ENCODE measurements at places on chromosomes 11 and 22.

DNA sequence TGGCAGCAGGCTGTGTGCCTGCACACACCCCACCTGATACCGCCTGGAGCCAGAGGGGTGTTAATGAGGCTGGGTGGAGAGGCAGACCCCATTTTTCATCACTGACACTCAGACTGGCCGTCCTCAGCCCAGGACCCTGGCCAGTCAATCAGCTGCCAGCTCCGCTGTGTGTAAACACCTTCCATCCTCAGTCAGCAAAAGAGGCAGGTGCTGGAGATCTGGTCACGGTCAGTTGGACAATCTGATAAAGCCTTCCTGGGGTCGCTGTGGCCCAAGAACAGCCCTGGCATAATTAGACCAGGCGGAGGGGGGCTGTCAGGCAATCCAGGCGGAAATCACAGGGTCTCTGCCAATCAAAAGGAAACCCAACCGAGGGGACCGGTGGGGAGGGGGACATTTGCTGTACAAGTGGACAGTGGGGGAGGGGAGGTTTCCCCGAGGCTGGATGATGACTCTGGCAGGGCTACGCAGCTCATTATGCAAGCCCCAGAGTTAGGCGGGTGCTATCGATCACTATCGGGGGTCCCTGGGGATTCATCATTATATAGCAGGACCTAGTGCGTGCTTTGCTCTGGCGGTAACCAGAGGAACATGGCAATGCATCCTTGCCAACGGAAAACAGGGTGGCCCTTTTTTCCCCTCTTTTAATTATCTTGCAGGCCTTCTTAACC is 72.9 kb downstream of the ABTB2 start:
- peak; percentile 24 for DNase-seq

- no peak for DNase-seq
These were observed 19.9 kb downstream of the BID start for GRCh38 chr22:17754233-17754925.

- no peak for DNase-seq
These were observed 61.8 kb upstream of the WNT7B start for GRCh38 chr22:46038516-46039430.

- no peak for DNase-seq
These were observed 785 bp upstream of the SUSD2 start for GRCh38 chr22:24180316-24181087.

- DNase-seq, result no peak
These were observed 256.9 kb upstream of the PITPNB start for GRCh38 chr22:28175730-28176492.

- no peak for DNase-seq
These were observed 56.4 kb upstream of the NNMT start for GRCh38 chr11:114239753-114240161.

- DNase-seq, result no peak
These were observed 89.1 kb upstream of the MTNR1B start for GRCh38 chr11:92880381-92880780.

DNA sequence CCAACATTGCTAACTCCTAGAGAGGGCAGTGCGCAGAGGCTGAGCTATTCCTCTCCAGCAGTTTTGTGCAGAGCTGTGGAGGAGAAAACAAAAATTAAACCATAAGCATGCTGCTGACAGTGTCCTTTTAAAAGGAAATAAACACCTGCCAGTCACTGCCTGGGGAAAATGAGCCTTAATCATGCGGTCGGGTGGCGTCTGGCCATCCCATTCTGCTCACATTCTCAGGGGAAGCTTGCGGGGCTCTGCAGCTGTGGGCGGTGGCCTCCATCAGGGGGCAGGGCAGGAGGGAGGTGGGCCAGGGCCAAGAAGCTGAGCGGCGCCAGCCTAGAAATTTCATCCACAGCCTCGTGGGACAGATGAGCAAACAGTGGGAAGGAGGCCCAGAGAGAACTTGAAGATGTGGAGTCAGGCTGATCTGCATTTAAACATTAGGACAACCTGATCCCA is 71.0 kb upstream of the TP53I11 start:
- DNase-seq, result no peak

DNA sequence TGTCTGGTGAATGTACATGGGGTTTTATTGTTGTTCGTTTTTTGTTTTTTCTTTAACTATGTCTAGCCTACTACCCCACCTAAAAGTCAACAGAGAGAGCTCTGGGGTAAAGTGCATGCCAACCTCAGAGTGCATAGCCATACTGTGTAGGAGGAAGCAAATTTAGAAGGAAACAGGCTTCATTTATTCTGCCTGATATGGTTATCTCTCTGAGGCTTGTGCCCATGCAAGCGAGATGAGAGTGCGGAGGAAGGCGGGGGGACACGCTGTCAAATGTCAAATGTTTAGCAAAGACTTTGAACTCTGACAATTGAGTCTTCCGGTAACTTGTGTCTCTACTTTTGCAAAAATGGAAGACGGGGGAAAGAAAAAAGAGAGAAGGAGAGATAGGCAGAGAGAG is 295.5 kb downstream of the ETS1 start:
- no peak for DNase-seq

DNA sequence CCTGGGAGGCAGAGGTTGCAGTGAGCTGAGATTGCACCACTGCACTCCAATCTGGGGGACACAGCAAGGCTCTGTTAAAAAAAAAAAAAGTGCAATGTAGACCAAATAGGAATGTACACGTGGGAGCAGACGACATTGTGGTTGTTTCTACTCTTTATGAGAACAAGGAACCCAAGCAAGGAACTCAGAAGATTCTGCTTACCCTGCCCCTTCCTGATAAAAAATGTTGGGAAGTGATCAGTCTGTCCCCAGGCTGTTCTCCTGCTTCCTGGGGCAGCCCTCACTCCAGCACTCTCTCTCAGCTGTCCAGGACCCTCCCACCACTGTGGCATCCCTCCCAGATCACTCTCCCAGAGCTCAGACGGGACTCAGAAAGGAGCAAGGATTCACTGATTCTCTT is 31.8 kb downstream of the SLCO2B1 start:
- no peak for DNase-seq

DNA sequence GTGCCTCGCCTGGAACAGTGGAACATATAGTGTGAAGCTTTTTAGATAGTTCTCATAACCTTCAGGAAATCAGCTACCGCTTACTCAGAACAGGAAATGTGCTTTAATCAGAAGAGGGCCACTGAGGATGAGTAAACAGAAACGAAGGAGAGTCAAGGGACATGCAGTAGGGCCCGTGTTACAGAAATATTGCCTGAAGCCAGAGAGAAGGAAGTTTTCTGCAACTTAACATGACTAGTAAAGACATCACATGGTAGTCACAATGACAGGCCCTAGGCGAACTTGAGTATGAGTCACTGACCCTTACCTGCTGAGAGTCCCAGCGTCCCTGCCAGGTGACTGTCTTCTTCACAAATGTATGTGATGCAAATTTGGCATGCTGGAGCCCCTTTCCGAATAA is 39.4 kb downstream of the CARD18 start:
- no peak for DNase-seq

- DNase-seq, result no peak
These were observed 32.2 kb downstream of the C2CD3 start for GRCh38 chr11:74138572-74138971.

GRCh38 chr11:110093407-110094297 is 460 bp downstream of the ZC3H12C start:
- DNase-seq, result no peak

DNA sequence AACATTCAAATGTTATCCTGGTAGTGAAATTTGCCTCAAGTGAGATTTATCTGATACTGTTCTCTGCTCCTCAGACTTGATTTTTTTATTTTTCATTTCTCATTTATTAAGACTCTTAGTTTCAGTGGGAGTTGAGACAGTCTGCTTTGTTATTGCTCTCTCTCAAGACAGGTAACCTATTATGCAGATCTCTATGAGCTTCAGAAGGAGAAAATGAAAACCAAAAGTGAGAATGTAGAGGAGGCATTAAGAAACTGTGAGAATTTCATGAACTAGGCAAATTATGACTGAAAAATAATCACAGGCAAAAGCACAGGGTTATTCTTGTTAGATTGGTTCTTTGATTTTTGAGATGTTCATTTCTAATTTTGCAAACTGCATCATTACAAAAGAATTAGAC is 290.0 kb upstream of the CHORDC1 start:
- DNase-seq, result no peak

GRCh38 chr11:111336582-111337256 is 38.4 kb downstream of the POU2AF3 start:
- no peak for DNase-seq

DNA sequence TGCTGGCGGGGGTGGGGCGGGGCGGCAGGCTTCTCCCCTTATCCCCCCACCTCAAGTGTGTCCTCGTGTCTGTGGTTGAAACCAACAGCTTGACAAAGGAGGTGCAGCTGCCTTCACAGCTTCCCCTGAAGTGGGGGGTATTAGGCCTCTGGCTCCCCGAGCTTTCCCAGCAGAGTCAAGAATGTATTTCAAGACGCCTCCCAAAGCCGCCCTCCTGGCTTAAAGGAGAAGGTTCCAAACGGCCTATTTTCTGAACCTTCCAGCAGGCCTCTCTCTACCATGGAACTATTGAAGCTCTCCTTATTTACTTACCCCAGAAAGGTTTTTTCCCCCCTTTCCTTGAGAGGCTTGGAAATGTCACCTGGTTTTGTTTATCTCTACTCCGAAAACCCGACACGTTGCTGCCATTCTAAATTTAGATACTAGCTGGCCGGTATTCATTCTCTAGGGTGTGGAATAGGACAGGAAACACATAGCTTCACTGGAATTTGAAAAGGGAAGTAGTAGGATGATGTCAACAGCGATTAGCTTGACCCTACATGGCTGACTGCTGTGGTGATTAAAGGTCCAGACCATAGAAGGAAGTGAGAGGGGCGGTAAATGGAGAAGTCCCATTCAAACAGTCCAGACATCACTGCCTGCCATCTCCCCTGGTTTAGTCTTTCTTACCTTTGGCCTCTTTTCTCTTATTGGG is 671 bp upstream of the PICALM start:
- no peak for DNase-seq

GRCh38 chr11:79383874-79384273 is 57.0 kb downstream of the TENM4 start:
- DNase-seq, result no peak

GRCh38 chr22:24521791-24522245 is 26.7 kb downstream of the UPB1 start:
- no peak for DNase-seq

DNA sequence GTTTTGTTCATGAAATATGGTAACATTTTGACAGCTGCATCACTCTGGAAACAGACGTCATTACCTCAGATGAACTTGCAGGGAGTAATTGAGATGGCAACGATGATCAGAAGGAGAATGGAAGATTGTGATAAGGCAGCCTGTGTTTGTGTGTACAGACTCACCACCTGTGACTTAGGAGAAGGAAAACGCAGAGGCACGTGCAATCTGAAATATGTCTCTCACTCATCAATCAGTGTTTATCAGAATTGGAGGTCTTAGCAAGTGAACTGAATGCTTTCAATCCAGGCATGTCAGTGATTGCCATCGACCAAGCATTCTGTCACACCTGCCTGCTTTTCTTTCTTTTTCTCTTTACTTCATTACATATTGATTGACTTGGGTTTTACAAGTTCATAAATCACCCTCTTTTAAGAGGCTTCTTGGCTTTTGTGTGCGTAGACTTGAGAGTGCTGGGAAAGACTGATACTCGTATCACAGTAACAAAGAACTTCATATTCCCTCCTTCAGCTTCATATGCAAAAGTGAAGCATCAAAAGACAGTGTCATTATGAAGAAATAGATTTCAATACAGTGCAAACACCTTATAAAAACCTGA is 24.6 kb downstream of the FAT3 start:
- DNase-seq, result no peak

GRCh38 chr22:48781868-48782267 is 1045.8 kb downstream of the BRD1 start:
- DNase-seq, result no peak

GRCh38 chr22:43740587-43741270 is 71.4 kb downstream of the EFCAB6 start:
- DNase-seq, result no peak

DNA sequence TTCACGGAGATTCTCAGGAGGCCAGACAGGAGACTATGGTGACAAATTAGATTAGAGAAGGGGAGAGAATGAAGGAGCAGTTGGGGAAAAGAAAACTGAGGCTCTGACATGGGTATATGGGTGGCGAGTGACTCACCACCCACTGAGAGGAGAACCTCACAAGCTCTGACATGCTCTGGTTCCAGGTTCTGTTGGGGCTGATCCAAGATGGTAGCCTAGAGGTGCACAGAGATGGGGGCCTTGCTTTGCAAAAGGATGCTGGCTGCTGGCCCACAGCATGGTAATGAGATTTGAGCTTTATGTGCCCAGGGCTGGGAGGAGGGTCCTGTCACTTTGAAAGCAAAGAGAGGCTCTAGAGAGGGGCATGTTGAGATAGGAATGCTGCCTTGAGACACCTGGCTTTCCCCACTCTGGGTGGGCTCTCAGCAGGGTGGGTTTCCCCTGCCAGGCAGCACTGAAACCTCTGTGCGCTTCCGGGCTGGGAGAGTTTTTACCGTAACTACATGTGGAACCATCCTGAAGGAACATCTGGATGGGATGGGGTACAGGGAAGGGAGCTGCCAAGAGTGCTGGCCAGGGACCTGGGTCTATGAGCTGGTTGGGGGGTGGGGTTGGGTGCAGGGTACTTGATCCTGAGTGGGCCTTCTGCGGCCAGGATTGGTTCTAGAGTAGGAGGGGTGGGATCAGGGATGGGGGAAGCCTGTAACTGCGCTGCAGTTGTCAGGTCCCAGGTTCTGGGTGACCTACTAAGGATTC is 1.2 kb upstream of the GRK2 start:
- no peak for DNase-seq

DNA sequence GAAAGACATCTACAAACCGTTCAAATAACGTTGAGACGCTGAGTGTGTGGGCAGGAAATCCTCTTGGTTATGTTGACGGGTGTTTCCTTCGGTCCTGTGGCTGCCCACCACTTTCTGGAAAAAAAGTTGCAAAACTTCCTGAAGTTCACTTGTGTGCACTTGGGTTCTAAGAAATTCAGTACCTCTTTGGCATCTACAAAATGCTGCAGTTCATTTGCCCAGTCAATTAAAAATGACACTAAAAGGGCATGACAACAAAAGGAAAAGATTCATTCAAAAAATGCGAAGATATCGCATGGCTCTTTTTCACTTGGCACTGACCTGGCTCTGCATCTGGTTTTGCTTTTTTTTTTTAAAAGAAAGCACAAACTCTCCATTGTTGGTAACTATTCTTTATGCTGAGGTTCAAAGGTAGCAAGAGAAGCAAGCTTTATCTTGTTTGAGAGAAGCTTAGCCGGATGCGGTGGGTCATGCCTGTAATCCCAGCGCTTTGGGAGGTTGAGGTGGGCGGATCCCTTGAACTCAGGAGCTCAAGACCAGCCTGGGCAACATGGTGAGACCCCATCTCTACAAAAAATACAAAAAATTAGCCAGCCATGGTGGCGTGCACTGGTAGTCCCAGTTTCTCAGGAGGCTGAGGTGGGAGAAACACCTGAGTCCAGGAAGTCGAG is 10.6 kb upstream of the XBP1 start:
- no peak for DNase-seq

Data from NCI-H2081 treated with DMSO at 0.1 percent for 48 hours (cell line).